ENCODE measurements at places on chromosomes 13 and 19. TPM values are rescaled to one million over a fixed set of nuclear protein-coding genes. Genes with fewer than 3 reads are reported as not detected.

The SLC25A41 gene
- 0.71 TPM for total RNA-seq

The NLRP11 gene
- not detected for total RNA-seq

The KCNJ14 gene
- total RNA-seq: 0.27 TPM

The DAND5 gene
- total RNA-seq: not detected

The EFNA2 gene
- not detected for total RNA-seq

The ATP8A2 gene
- 0.41 TPM for total RNA-seq

The LMTK3 gene
- total RNA-seq: 0.41 TPM

All from thoracic aorta (tissue), 2 donors.